ENCODE measurements at places on chromosomes 2 and 18. TPM values are rescaled to one million over a fixed set of nuclear protein-coding genes. Genes with fewer than 3 reads are reported as not detected.

CCDC74A gene
- total RNA-seq = not detected

TSPYL6 gene
- not detected for total RNA-seq

SLC11A1 gene
- 0.12 TPM for total RNA-seq

EN1 gene
- 0.37 TPM for total RNA-seq

Data from Caco-2 (cell line).